Stimulated activated CD4-positive, alpha-beta T cell treated with anti-CD3 and anti-CD28 coated beads, Interleukin-4, amount 100 ng/mL, for 48 hours (primary cell): ENCODE measurements at places on chromosomes 7 and 10.

GRCh38 chr10:51092402-51092801 is 18.1 kb downstream of the PRKG1 start:
- no peak for DNase-seq

- no peak for DNase-seq
Measured at GRCh38 chr7:12620371-12620770, 49.9 kb downstream of the SCIN start.

DNA sequence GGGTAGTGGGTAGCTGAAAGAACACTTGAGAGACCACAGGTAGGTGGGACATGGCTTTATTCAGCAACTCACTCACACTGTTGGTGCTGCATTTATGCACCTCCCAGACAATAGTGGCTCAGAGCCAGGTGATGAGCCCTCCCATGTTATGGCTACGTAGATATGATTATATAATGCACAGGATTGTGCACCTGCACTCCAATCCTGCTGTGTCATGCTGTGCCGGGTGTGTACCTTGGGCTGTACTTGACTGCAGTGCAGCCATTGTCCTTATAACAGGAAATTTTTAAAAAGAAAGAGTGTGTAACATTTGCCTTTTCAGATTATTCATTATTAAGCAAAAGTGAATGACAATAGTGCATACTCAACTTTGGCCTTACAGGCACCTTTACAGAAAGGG is 366.1 kb upstream of the BMPER start:
- DNase-seq: no peak

DNA sequence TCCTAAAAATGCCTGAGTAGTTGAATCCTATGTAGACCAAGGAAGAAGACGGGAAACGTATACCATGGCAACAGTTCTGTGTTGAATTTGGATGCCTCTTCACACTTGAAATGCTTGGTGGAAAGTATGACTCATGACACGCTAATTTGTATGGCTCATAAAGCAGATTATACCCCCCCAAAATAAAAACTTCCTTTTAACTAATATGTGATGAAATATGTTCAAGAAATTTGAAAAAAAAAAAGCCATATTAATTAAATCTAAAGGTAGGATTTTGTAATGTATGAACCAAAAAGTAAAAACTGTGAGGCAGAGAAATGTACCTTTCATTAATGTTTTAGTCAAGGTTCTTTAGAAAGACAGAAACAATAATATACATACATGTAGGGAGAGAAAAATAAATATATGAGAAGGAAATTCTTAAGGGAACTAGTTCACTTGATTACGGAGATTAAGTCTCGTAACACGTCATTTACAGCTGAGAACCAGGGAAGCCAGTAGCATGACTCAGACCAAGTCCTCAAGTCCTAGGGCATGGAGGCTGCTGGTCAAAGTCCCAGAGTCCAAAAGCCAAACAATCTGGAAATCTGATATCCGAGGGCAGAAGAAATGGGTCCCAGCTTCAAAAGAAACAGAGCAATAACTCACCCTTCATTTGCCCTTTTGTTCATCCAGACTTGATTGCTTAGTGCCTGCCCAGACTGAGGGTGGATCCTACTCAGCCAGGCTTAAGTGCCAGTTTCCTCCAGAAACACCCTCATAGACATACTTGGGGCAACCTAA is 485.1 kb downstream of the SEMA3D start:
- no peak for DNase-seq

GRCh38 chr10:15719049-15719898 is 448 bp downstream of the ITGA8 start:
- no peak for DNase-seq

GRCh38 chr10:112803961-112804401 is 146.1 kb upstream of the TCF7L2 start:
- no peak for DNase-seq

GRCh38 chr7:39306016-39306570 is 260.1 kb upstream of the YAE1 start:
- DNase-seq: no peak

GRCh38 chr7:80601999-80602398 is 36.4 kb upstream of the CD36 start:
- no peak for DNase-seq

DNA sequence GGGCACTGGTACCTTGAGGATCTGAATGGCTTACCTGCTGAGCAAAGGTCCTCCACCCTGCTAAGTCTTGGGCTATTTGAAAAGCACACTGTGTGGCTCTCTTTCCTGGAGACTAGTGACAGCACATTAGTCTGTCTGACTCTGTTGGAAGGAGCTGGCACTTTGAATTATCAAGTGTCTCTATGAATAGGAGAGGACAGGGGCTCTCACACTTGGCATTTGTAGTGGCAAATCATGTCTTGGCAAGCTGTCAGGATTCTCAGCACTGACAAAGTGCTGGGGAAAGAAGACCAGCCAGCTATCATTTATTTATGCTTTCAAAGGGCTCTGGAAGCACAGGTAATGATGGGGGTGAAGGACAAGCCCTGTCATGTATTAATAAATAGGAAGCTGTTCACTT is 62.8 kb downstream of the MTPN start:
- no peak for DNase-seq

DNA sequence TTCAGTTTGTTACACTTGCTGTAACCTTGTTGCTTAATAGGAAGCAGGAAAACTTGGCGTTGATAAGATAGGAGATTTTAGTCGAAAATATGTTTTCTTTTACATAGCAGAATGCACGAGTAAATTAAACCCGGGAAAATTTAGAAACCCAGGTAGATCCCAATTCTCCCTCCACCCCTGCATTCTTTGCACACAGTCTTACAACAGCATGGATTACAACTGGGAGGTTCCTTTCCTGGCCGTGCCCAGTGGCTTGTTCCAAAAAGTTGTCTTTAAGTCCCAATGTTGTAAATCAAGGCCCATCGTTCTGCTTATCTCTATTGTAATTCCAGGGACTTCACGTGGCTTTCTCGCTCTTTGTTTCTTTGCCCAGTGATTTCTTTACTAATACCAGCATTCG is 1.1 kb upstream of the DPY19L1 start:
- DNase-seq: no peak

DNA sequence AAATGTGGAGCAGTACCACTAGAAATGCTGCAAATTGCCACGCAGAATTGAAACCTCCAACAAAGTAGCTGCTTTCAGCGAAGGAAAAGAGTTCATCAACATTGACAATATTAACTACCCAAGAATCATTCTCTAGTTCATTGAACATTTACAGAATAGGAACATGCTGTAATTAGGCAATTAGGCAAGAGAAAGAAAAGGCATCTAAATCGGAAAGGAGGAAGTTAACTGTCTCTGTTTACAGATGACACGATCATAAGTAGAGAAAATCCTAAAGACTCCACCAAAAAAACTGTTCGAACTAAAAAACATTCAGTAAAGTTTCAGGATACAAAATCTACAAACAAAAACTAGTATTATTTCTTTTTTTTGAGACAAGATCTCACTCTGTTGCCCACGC is 8.9 kb upstream of the PKD1L1 start:
- DNase-seq: no peak

DNA sequence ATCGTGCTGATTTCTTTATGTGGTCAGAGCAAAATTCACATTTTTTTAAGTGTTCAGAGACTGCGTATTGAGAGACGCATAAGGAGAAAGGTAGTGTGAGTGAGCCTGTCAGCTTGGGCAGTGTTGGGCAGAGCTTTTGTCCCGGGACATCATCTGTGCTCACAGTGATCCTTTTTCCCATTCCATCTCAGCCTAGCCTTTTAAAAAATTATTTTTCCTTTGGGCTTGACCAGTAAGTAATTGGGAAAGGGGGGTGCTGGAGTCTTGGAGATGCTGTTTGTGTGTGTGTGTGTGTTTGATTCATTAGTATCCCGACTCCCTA is 1.5 kb downstream of the NRF1 start:
- no peak for DNase-seq

- no peak for DNase-seq
Measured at GRCh38 chr10:113138937-113139585, 189.0 kb downstream of the TCF7L2 start.

GRCh38 chr10:24237801-24238395 is 29.0 kb downstream of the KIAA1217 start:
- DNase-seq: no peak

DNA sequence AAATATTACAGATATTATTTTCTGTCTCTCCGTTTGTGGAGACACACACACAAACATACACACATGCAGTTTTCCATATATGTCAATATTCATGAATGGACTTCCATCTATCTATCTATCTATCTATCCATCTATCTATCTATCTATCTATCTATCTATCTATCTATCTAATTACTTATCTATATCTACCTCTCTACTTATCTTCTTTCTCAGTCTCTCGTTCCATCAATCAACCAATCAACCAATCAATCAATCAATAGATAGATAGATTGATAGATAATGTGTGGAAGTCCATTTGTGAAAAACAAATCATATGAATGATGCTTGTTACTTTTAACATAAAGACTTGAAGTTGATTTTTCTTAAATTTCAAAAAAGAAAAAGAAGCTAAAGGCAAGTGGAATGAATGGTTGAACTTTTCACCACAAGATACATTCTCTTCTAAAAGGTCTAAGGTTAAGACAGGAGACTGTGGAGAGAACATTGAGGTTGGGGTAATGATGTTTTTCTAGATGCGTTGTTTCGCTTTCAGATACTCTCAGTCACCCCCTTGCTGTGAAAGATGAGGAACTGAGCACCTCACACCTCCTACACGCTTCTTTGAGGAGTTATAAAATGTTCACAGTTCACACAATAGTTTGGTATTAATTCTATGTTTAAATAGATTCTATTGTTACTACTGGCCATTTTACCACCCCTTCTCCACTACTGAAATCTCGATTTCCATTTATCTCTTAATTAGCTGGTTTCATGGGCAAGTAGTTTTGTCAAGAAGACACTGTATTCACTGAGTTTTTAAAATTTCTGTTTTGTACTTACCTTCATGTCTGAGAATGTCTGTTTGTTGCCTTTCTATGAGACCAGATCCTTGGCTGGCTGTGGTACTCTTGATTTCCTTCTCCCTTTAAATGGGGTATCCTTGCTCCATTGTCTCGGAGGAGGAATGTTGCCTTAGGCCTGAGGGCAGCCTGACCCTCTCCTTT is 114.1 kb downstream of the EMX2 start:
- no peak for DNase-seq

DNA sequence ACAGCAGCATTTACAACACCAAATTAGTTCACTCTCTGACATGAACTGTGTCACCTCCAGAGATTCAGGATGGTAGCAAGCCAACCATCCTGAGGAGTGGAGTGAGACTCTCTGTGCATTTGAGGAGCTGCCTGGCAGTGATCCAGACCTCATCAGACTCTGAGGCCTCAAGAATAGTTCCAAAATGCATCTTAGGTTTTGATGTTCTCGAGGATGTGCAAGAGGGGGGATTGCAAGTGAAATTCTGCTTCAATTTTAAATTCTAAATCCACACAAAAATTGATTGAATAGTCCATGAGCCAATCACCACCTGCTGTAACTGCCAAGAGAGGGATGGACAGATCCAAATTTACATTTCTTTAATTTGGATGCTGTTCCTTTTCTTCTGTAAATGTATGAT is 49.7 kb downstream of the SLK start:
- no peak for DNase-seq

- no peak for DNase-seq
Measured at GRCh38 chr7:132430041-132430855, 146.0 kb downstream of the PLXNA4 start.

DNA sequence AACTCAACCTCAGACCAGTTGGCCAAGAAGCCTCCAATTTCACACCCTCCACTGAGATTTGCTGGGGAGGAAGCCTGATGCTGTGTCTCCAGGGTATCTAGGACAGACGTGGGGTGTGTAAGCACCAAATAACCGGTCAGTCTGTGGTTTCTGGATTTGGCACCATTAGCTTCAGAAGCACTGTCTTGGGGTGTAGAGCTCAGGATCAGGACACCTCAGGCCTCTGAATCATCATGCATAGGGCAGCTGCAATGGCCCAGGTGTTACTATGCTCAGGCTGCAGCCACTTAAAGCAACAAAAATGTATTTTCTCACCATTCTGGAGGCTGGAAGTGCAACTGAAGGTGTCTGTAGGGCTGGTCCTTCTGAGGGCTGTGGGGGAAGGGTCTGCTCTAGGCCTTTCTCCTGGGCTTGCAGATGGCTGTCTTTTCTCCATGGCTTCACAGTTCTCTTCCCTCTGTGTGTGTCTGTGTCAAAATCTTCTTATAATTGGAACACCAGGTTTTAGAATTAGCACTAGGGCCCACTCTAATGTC is 73.4 kb upstream of the SEPHS1 start:
- no peak for DNase-seq

GRCh38 chr7:106166651-106167342 is 54.7 kb upstream of the SYPL1 start:
- DNase-seq: no peak

DNA sequence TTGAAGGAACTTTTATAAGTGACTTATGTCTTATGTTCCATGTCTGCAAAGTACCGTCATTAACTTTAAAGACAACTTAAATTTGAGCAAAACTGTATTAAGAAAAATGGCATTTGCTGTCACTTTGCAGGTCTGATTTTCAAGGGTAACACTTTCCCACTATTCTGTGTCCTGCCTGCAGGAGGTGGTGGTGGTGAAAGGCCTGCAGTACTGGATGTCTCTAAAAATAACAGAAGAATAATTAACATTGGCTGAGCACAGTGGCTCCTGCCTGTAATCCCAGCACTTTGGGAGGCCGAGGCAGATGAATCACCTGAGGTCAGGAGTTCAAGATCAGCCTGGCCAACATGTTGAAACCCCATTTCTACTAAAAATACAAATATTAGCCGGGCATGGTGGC is 13.2 kb upstream of the PTER start:
- DNase-seq: no peak
